Kasumi-1 (cell line): ENCODE measurements at places on chromosomes 3 and 15.

DNA sequence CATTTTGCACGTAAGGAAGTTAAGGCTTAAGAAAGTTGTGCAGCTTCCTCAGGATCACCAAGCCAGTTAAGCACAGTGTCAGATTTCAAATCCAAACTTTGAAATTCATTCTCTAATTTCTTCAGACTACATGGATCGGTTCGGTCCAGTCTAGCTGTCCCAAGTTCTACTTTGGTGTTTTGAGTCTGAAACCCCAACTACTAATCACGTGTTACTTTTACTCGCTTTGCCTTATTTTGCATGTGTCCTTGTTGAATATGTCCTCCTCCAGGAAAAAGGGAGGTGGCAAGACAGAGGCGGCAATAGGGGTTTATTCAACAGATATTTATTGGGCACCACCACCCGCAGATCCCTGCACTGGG, 522 bp upstream of the GXYLT2 start:
- DNase-seq = peak; percentile 20

DNA sequence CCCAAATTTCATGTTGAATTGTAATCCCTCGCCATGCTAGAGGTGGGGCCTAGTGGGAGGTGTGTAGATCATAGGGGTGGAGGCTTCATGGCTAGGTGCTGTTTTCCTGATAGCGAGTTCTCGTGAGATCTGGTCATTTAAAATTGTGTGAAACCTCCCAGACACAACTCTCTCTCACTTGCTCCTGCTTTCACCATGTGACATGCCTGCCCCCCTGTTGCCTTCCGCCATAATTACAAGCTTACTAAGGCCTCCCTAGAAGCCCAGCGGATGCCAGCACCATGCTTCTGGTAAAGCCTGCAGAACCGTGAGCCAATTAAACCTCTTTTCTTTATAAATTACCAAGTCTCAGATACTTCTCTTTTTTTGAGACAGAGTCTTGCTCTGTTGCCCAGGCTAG, 36.0 kb downstream of the CCDC54 start:
- no peak for DNase-seq

GRCh38 chr3:104044002-104044401, 1322.7 kb upstream of the ALCAM start:
- no peak for DNase-seq

DNA sequence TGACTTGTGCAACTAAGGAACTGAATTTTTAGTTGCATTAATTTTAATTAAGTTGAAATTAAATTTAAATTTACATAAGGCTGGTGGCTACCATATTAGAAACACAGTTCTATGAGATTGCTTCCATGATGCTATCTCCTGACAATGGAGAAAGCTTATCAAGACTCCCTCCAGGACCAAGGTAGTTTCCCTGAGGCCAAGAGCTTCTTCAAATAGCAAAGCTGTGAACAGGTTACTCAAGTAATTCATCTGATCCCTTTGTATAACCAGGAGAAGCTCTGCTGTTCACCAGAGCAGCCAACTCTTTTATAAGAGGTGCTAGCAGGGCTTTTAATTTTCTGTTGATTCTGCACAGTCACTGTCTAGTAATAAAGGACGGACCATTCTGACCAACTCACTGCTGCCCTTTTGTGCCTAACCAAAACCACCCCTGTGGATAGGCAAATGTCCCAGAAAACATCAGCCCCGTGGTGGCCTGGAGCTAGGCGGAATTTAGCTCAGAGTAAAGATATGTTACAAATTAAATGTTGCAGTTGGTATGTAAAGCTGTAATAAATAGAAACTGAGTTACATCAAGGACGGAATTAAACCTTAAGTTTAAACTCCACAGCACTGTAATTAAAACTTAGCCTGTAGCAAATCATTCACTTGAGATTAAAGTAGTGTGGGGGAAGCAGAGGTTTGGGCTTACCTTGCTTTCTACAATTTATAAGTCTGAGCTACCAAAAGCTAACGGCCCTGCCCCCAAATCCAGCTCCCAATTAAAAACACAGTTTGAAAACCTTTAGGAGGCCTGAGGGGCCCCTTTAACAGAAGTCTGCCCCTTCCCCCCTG, 55.6 kb upstream of the LRTM1 start:
- no peak for DNase-seq

DNA sequence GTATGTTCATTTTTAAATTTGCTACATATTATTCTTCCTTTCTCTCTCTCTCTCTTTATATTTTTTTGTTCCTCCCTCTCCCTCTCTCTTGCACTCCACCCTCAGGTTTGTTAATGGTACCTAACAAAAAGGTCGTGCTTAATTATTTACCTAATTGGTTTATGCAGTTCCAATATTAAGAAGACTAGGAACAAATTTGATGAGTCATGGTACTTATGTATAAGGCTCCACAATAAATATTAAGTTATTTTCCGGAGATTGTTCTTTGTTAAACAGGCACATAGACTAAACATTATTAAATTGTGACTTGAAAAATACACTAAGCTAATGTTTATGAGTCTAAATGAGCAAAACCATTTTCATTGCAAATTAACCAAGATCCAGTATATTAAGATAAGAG, 1200.8 kb upstream of the ALCAM start:
- no peak for DNase-seq

GRCh38 chr15:64519897-64520296, 59.5 kb downstream of the ZNF609 start:
- no peak for DNase-seq

DNA sequence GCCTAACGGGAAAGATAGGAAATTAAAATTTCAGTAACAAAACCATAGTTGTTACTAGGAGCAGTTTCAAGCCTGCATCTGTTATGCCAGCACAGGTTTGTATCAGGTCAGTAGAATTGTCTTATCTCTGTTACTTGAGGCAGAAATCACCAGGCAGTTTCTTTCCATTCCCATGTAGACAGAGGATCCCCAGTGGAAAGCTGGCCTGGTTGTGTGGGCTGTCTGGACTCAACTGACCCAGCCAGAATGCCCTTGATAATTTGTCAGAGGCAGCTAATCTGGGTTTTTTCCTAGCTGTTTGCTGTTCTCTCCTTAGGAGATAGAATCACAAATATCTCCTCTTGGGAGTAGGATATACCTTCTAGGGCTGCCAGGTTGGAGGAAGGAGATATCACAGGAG, 1044.7 kb downstream of the IGSF11 start:
- DNase-seq = no peak

DNA sequence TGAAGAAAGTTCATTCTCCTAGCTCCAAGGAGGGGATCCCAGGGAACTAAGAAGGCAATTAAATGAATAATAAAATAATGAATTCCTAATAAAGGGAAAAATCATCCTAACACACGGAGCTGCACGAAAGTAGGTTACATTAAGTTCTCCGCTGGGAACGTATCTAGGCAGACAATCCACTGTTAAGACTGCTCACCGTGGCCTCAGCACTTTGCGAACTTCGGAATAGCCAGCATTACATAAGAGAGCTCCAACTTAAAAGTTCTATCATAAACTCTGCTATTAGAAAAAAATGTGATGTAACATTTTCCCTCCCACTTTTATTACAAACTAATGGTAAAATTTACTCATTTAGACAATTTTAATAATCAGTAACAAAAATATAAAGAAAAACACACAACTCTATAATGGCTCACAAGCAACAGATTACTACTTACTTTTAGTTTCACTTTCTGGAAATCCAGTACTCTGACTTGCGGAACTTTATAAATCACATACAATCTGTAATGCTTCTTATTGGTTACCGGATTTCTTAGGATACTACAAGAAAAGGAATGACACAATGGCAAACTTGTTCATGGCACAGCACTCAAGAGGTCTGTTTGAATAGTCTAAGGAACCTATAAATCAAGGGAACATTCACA, 8.5 kb downstream of the SNRPA1 start:
- no peak for DNase-seq

- peak; percentile 47 for DNase-seq
Observed at GRCh38 chr3:183825456-183826161, at the start of gene MAP6D1. MAP6D1 (minus strand) TSS chr3:183825577; CDS start chr3:183825547, 30 bp downstream.

DNA sequence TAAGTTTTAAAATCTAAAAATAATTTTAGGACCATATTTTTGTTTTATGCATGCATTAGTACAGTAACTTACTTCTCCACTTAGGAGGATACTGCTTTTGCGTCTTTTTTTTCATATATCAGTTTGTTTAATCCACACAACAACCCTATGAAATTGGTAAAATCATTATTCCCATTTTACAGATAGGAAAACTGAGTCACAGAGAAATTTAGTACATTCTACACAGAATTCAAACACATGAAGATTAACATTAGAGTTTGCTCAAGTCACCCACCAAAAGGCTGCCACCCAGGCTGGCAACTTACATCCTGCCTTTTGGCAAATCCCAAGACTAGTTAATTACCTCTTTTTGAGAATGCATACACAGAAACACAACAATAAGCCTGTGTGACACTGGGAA, 28.7 kb downstream of the TNIK start:
- DNase-seq = no peak

- no peak for DNase-seq
Observed at GRCh38 chr3:56754741-56755417, 46.9 kb downstream of the ARHGEF3 start.

DNA sequence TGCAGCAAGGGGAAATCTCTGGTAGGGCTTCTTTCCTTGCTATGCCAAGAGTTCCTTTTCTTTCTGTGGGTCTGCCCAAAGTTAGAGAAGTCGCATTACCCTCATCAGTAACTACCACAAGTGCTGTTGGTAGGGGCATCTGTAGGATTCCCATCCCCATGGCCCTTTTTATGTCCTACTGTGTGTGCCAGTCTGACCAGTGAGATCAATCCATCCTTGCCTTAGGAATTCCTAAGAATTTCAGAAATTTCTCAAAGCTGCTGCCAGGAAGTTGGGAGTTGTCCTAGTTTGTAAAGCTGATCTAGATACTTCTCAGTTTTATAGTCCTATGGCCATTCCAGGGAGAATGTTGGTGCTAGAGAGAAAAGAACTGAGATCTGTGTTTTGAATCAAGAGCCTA, 36.5 kb downstream of the SH3GL3 start:
- DNase-seq = no peak

- DNase-seq = no peak
Observed at GRCh38 chr3:182212479-182213076, 500.9 kb downstream of the SOX2 start.

- DNase-seq = no peak
Observed at GRCh38 chr15:34889476-34889875, 80.1 kb downstream of the AQR start.

GRCh38 chr3:30006111-30006510, 600.3 kb upstream of the TGFBR2 start:
- DNase-seq = no peak

DNA sequence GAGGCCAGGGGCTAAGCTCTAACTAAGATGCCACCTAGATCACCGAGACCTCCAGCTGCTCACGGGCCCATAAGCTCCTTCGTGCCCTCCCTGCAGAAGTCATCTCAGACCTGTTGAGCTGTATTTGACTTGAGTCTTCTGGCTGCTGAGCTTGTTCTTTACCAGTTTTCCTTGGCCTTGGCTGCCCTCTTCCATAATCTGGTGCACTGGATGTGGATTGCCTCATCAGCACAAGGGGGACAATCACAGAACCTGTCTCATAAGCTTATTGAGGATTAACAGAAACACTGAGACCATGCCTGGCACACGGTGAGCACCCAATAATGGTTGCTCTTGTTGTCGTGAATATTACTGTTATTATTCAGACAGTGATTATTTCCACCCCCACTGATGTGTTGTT, 101.1 kb downstream of the EPHB1 start:
- no peak for DNase-seq

GRCh38 chr15:75449585-75450306, 1.7 kb downstream of the SIN3A start:
- DNase-seq = no peak

- DNase-seq = no peak
Observed at GRCh38 chr15:85440451-85440850, 60.0 kb downstream of the AKAP13 start.

DNA sequence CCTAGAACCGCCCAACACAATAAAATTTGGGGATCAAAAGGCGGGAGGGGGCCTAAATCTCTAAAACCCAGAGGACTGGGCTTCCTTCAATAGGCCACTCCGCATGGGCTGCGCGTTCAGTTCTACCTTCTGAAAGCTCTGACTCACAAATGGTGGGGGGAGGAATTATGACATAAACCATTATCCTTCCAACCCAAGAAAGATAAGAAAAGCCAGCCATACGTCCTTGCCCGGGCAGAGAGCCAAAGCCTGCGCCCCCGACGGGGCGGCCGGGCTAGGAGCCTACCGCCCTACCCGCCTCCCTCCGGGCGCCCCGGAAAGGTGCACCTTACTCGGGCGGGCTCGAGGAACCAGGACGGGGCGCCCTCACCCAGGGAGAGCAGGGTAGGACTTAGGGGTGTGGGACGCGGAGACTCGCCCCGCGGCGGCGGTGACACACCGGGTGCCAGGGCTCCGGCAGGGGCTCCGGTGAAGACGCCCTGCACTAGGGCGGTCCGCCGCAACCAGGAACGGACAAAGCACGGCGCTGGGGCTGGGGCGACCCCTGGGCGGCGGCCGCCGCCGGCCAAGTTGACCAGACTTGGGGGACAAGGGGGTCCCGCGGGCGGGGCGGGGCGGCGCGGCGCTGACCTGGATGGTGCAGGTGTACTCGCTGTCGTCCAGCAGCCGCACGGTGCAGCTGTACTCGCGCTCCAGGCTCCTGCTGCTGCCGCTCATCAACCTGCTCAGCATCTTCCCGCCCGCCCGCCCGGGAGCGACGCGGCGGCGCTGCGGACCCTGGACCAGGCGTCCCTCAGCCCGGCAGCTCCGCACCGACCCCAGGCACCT, 534 bp downstream of the FRMD5 start:
- DNase-seq = no peak

DNA sequence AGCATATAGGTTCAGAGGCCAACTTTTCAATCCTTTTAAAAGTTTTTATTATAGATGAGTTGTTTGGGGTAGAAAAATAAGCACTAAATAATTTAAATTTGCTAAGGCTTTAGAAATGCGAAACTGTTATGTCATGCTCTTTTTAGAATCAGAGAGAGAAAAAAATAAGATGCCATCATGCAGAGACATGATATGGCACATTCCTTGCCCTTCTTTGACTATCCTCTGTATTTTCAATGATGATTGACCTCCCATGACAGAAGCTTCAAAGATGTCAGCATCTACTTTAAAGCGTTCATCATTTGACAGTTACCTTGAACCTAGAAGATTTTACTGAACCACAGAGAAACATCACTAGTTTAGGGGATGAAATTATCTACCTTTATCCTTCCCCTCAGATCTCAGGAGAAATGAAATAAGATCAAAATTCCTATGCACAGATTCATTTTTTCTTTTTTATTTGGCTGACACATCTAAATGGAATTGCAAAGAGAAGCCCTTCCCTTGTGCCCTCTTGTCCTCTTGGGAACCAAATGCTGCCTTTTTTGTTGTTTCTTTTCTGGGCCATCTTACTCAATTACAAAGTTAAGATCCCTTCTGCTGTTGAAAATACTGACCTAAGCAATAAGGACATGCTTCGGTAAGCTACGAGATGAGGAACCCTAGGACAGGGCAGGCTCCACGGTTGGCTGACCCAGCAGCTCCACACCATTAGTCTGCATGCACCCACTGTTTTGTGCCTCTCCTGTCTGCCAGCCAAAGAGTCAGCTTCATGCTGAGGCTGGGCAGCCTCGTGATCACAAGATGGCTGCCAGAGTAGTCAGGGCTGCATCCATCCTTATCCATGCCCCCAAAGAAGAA, 289.7 kb upstream of the TPM1 start:
- no peak for DNase-seq
